Stimulated activated CD8-positive, alpha-beta memory T cell treated with anti-CD3 and anti-CD28 coated beads, Interleukin-4, amount 100 ng/mL, for 1 hour (primary cell): ENCODE measurements at places on chromosomes 1 and 21.

DNA sequence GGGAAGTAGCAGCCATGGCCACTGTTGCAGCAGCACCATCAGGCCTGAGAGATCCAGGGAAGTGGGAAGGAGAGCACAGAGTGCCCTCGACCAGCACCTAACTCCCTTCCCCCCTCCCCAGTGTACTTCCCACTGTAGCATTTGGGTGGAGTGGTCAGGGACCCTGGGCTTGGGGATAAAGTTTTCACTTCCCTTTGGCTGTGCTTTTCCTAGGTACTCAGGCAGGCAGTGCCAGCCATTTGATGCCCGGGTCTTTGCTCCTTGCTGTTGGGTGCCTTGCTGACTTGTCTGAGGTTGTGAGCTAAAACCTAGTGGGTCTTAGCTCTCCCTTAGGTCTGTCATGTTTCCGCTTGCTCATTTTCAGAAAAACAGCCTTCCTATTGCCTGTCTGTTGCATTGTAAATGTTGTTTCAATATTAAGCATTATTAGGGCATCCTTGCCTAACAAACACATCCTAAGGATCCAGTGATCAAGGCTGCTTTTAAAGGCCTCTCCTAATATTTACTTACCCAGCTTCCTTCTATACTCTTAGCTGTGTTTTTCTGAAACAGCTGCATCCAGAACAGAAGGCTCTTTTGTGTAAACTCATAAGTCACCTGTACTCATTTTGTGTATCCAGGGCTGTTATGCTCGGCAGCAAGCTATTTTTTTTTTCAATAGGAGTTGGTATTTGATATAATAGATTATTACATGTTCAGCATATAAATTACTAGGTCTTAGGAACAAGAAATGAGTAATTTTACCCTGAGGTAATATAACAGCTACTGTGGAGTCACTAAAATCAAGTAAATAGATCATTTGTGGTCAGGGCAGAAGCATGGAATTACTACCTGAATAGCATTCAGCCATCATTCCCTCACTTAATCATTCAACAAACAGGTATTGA, 418.6 kb upstream of the PROX1 start:
- DNase-seq, result no peak

GRCh38 chr1:168146160-168146539, 9.4 kb upstream of the GPR161 start:
- no peak for DNase-seq

- DNase-seq, result no peak
Measured at GRCh38 chr1:42214447-42214871, 49.9 kb upstream of the GUCA2A start.

DNA sequence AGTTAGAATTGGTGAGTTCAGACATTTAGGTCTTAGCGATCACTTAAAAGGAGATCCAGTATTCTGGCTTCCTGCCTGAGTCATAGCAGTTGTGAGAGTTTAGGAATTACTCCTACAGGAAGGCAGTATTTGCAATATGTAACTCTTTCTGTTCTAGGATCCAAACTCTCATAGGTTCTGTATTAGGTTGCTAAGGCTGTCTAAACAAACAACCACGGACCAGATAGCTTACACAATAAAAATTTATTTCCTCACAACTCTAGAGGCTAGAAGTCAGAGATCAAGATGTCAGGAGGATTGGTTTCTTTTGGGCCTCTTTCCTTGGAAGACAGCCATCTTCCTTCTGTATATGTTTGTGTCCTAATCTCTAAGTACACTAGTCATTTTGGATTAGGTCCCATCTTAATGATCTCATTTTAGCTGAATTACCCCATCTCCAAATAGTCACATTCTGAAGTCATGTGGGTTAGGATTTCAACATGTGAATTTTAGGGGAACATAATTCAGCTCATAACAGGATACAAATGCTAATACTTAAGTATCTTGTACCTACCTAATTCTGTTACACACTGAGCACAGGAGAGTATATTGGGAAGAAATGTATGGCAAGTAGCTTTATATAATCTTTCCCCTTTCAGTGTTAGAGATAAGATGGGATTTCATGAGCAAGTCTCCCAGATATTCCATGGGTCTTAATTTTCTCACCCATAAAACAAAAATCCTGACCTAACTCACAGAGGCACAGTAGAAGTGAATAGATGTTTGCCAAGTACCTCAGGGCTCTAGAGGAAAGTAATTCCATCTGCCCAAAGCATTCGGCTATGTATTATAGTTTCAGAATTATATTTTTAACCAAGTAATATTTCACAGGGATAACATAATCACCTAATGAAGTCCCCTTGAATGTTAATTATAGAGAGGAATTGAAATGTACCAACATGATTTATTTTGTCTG, 144.4 kb downstream of the PTBP2 start:
- no peak for DNase-seq

- no peak for DNase-seq
Measured at GRCh38 chr21:27250366-27250765, 283.5 kb upstream of the ADAMTS5 start.

DNA sequence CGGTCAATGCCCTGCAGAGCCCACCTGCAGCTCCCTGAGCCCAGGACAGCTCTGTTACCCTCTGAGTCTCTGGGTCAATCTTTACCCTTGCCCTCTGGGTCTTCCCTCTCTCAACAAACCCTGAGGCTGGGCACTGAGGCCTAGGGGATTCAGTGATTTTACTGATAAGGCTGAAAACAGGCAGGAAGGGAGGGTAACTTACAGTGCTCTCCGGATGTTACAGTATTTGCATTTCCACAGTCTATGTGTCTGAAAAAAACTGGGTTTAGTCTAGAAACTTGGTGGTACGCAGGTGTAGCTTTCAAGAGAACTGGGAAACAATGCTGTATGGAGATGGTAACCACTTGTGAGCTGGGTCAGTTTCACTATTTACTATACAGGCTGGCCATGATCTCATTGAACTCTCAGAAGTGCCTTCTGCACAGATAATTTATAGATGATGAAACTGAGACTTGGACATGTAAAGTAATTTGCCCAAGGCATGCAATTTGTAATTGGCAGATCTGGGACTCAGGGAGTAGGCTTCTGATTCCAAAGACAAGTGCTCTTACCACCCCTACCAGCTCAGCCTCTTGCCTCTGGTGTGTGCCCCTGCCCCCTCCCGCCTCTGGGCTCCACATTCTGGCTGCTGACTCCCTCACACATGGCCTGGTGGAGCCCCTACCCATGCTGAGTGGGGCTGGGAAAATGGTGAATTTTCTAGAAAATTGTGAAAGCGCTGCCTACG, 48.8 kb downstream of the TENT5C start:
- DNase-seq, result no peak

DNA sequence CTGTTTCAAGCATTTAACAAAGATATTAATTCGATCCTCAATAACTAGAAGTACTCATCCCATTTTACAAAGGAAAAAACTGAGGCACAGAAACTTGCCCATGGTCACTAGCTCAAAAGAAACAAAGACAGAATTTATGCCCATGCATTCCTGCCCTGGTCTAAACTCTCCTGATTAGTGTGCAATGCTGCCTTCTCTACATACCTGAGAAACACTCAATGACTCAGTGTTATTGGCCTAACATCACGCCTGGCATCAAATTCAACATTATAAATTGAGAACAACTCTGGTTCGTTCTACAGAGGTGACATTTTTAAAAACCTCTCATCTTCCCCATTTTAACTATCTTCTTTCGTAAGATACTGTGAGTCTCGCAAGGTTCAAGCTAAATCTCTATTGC, 5.2 kb downstream of the APP start:
- DNase-seq, result no peak

DNA sequence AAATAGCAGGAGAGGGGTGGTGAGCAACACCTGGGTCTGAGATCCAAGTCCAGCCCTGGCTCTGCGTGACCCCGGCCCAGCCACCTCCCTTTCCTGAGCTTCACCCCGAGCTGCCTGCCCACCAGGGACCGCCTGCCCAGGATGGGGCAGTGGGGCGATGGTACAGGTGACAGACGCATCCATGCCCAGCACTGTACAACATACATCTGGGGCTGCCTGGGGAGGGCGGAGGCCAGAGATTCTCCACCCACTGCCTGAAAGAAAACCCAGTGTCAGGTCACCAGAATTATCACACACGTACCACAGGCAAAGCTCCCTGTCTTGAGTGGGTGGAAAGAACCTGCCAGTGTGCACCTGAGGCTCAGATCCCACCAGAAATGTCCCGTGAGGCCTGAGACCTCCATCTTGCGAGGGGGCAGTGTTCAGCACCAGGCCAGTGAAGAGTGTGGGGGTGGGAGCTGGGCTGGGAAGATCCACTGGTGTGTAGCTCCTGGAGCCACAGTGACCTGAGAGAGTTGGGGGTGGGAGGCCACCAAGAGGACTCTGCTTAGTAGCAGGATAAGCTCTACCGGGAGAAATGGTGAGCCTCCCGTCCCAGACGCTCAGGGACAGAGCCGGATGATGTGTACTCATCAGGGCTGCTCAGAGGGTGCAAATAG, 81.5 kb downstream of the DMRTB1 start:
- no peak for DNase-seq

DNA sequence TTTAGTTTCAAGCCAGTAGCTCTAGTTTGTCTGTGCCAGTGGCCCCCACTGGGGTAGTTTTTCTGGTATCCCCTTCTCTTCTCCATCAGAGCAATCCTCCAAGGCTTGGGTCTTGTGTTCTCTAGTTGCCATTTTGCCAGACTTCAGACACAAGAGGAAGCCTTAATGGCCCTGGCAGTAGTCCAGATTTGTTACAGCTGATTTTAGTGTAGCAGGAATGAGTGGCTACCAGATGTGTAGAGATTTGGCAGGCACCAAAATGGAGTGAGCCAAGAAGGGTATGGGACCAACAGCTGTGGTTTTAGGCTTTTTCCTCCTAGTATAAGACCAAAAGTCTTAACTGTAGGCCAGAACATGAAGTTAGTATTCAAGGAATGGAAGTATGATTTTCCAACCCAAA, 56.8 kb downstream of the ACP6 start:
- DNase-seq, result no peak

GRCh38 chr1:67685558-67686266, 711 bp downstream of the GADD45A start:
- peak; percentile 21 for DNase-seq

DNA sequence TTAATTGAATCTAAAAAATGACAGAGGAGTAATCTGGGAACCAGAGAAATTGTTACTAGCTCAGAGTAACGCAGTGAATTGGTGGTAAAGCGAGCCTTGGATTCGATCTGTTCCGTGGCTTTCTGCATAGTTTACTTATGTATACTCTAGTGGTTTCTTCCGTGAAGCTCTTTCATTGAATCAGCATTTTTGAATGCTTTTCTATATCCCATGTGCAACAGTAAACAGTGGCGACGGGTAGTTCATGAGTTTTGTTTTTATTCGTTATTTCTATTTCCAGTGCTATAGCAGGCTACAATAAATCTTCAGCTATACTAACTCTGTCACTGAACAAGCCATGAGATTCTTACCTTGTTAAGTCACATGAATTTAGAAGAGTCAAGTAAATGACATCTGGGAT, 14.5 kb upstream of the MAP3K7CL start:
- no peak for DNase-seq
